AG08395 (cell line): ENCODE measurements at places on chromosomes 5 and 9.

DNA sequence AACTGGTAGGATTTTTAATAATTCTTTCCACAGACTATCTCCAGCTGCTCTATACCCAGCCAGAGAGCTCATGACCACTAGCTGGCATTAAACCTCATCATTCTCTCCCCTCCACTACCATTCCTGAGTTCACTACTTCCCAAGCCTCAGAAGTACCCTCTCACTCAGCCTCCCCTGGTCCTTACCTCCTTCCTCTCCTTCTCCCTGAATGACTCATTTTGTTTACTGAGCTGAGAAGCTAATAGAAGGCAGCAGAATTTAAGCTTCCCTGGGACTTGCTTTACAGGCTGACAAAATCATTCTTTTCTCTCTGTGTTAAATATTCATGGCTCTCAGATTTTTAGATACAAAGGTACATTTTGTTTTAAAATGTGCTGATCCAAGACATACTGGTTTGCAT lies 305.4 kb downstream of the TLR4 start:
- DNase-seq: no peak

GRCh38 chr9:82275258-82275927 lies 286.8 kb downstream of the SPATA31D1 start:
- DNase-seq: no peak

- no peak for DNase-seq
Observed at GRCh38 chr9:136676920-136677686, 10.2 kb downstream of the AGPAT2 start.

DNA sequence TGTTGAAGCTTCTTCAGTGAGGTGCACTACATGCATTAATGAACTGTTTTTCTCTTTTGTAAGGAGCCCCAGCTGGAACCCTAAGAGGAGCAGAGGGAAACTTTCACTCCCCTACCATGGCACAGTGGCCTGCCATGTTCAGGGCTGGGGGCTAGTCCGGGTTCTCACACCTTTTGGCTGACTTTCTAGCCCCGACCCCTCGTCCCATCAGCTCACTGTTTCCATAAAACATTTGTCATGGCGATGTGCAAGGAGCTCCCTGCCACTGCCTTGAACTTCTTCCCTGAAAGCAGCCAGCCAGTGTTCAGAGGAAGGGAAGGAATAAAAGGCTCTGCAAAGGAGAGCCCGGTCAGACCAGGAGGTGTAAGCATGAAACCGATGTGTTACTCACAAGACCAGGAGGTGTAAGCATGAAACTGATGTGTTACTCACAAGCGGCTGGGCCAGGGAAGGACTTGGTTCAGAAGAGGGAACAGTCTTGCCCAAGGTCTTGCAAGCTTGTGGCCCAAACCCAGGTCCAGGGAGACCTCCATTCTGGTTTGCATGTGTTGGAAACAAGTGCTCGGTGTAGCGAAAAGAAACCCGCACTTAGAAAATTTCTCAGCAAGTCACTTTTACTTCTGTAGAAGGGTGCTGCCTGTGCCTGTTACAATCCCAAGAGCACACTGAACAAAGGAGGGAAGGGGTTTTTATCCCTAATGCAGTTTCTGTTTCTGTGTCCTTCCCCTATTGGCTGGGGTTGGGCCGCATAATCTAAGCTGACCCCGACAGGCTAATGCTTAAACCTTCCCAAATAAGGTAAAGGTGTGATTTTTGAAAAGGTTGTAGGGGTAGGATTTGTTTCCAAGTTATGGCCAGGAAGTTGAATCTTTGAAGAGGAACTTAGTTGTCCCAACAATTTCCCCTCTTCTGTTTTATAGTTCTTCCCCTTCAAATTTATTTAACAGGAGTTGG lies 3.4 kb upstream of the ABO start:
- no peak for DNase-seq

- peak; percentile 13 for DNase-seq
Observed at GRCh38 chr9:100206899-100207298, 107.9 kb downstream of the INVS start.

DNA sequence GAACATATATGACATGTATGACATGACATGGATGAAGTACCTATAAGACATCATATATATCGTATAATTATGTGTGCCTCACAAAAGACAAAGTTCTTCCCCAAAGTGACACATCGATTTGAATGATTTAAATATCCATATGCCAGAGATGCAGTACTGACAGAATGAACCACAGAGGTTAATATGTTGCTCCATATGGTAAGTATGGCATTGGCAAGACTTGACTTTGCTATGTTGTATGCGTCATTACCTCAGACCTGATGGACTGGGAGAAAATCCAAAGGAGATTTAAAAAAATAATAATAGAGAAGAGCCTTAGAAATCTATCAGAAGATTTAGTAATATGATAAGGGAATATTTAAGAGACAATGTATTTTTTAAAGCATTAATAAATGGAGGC lies 263.2 kb downstream of the PJA2 start:
- DNase-seq: no peak

GRCh38 chr5:139475865-139476617 lies 5.2 kb downstream of the SMIM33 start:
- no peak for DNase-seq

DNA sequence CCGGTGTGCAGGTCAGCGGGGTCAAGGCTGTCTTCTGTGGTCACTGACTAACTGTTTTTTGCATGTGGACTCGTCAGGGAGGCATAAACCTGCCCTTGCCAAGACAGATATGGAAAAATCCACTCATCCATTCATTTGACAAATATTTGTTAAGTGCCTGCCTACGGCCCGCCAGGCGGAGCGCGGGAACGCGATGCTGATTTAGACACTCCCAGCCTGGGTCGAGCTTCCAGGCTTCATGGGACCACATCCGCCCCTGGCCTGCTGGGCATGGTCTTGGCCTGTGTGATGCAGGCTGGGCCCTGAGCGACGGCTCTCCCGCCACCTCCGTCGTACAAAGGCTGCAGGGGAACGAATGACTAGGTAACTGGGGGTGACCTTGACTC lies 18.1 kb downstream of the MYMK start:
- DNase-seq: peak; percentile 96

GRCh38 chr5:69084903-69085302 lies 8.9 kb upstream of the SLC30A5 start:
- no peak for DNase-seq

- no peak for DNase-seq
Observed at GRCh38 chr9:1052365-1053281, 2.5 kb downstream of the DMRT2 start.

DNA sequence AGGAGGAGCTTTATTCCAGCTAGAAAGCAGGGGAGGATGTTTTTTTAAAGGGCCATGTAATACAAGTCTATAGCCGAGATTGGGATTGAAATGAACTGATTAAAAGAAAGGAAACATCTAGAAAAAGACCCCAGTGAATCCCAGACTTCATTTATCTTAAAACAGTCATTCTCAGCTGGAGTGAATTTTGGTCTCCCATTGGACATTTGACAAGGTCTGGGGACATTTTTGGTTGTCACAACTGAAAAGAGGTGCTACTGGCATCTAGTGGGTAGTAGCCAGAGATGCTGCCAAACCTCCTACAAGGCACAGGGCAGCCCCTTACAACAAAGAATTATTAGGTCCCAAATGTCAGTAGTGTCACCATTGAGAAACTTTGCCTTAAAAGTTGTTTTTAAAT lies 16.3 kb upstream of the SPINK4 start:
- DNase-seq: no peak

GRCh38 chr9:116162241-116162781 lies 8.7 kb downstream of the PAPPA start:
- no peak for DNase-seq

DNA sequence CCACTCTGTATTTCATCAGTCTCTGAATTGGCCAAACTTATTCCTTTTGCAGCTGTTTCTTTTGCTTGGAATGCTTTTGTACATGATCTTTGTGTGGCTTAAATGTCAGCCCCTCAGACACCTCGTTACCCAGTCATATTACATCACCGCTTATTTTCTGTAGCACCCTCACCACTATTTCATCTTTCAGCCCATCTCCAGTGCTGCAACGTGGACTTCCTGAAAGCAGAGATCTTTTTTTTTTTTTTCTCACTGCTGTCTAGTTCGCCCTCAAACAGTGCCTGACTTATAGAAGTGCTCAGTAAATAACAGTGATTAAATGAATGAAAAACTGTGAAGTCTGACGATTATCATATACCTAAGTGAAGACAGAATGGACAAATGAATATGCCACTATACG lies 835 bp downstream of the SRA1 start:
- no peak for DNase-seq

- DNase-seq: no peak
Observed at GRCh38 chr9:100992632-100993031, 35.9 kb upstream of the PLPPR1 start.
